ENCODE measurements at places on chromosomes 5 and 9.

DNA sequence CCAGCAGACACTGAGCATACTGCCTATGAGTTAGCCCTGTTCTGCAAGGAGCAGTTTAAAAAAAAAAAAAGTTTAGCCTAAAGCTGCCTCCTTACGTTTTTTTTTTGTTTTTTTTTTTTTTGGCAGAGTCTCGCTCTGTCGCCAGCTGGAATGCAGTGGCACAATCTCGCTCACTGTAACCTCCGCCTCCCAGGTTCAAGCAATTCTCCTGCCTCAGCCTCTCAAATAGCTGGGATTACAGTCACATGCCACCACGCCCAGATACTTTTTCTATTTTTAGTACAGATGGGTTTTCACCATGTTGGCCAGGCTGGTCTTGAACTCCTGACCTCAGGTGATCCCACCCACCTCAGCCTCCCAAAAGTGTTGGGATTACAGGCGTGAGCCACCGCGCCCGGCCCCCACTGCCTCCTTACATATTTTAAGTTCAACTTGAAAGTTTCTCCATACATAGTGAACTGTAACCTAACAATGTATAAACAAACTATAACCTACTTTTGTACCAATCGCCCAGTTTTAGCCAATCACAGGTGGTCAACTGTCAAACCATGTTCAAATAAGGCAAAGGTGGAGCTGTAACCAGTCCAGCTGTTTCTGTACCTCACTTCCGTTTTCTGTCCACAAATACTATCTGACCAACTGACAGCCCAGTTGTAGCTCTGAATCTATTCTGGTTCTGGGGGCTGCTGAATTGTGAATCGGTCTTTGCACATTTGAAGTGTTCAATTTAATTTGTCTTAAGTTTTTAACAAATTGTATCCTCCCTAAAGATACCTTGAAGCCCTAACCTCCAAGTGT lies 17.1 kb downstream of the GKAP1 start:
- no peak for DNase-seq

DNA sequence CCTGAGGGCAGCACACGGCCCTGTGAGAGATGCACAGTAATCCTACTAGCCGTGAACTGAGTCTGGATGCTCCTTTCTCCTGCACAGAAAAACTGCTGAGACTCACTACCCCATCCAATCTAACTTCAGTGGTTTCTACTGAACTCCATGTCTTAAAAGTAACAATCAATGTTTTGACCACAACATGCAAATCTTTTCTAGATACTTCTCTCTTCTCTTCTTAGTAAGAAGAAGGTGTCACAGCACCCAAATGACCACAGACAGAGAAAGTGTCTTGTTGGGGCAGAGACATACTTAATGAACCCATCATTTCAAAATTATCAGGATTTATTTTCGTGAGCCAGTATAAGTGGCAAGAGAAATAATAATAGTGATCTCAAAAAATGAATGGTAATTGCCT lies 285.8 kb upstream of the MEF2C start:
- no peak for DNase-seq

DNA sequence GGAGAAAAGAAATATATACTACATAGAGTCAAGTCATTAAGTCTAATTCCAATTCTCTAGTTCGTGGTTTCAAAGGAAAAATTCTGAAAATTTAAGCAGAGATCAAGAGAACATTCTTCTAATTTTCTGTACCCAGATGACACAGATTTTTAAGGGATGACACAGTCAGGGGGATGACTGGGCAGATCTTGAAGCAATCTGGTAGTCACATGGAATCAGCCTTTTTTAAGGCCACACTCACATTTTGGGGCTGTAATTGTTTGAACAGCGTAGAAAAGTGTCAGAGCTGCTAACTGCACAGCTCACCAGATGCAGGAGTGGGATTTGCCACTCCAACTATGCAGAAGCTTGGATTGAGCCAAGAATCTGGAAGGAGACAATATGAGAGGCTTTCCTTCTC lies 20.4 kb downstream of the PDE4D start:
- no peak for DNase-seq

- DNase-seq = no peak
Observed at GRCh38 chr5:68730220-68730978, 363.4 kb upstream of the SLC30A5 start.

DNA sequence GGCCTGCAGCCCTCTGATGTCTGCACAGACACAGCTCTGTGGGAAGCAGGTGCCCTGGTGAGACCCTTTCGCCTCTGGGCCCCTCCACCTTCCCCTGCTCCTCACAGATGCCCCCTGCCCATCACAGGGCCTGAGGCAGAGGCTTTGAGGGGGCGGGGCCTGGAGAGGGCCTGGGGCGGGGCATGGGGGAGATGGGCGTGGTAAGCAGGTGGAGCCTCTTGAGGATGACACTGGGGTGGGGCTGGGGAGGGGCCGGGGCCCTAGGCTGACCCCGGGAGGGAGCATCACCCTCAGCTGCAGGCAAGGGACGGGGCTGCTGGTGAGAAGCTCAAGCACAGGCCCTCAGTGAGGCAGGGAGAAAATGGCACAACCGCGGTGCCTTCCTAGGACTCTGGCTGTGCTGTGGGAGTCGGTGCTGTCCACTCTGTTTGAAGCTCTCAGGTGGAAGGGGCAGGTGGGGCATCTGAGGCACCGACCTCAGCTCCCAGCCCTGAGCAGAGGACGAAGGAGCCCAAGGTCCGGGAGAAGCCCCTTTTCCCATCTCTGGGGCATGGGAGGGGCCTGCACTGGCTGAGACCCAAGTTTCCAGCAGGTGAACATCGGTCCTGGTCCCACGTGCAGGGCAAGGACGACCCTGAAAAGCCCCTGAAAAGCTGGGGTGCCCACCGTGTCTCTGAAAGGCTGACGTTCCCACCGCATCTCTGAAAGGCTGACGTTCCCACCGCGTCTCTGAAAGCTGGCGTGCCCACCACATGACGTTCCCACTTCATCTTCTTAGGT lies 17.5 kb upstream of the SLC9A3 start:
- no peak for DNase-seq

GRCh38 chr5:40570408-40571129 lies 109.1 kb upstream of the PTGER4 start:
- DNase-seq = no peak

GRCh38 chr5:153157156-153157555 lies 333.3 kb upstream of the GRIA1 start:
- no peak for DNase-seq

DNA sequence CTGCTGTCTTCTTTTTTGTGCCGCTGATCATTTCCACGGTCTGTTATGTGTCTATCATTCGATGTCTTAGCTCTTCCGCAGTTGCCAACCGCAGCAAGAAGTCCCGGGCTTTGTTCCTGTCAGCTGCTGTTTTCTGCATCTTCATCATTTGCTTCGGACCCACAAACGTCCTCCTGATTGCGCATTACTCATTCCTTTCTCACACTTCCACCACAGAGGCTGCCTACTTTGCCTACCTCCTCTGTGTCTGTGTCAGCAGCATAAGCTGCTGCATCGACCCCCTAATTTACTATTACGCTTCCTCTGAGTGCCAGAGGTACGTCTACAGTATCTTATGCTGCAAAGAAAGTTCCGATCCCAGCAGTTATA lies 17.1 kb downstream of the F2R start:
- DNase-seq = no peak

DNA sequence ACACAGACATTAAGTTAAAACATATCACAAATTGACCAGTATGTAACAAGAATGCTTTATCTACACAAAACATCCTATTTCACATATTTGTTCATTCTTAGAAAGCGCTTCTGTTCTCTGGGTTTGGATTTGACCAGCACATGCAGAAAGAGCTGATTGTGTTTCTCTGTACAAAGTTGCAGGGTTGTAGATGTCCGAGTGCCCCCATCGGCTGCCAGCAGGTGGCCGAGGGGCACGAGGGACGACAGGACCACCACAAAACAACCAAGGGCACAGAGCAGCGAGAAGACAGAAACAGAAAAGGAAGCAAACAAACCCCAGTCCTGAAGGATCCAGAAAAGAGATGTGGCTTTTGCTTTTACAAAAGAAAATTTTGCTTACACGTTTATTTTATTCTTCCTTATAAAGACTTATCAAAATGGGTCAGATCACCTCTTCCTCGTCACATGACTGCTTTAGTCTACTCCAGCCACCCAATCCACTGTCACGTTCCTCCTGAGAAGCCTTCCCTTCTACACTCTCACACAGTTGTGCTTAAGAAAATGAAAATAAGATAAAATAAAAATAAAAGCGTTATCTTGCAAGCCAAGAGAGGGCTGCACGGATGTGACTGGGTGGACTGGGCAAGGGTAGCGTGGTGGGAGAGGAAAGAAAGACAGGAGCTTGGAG lies 9.5 kb downstream of the OTP start:
- DNase-seq = no peak

Measured in stimulated activated CD4-positive, alpha-beta T cell treated with anti-CD3 and anti-CD28 coated beads, Interleukin-1b, Interleukin-23, amount 100 ng/mL, for 48 hours (primary cell).